Activated CD4-positive, alpha-beta T cell treated with anti-CD3 and anti-CD28 coated beads, Interleukin-2, amount 10 ng/mL, durations not matched to agents 7 days and 5 days (primary cell): ENCODE measurements at places on chromosomes 4 and X. TPM values are rescaled to one million over a fixed set of nuclear protein-coding genes. Genes with fewer than 3 reads are reported as not detected.

ELOVL6 gene
- total RNA-seq: 16.0 TPM

GRCh38 chr4:38930204-38930603, 62.6 kb downstream of the FAM114A1 start:
- no peaks in the 10 kb centered on the region for H3K36me3 ChIP-seq
- H3K4me3 ChIP-seq: no peak overlapping the region
- no peak for DNase-seq
- peaks cover 6% of the 10 kb centered on the region for H3K27me3 ChIP-seq

- no peak overlapping the region for H3K4me3 ChIP-seq
- peaks cover 22% of the 10 kb centered on the region for H3K4me1 ChIP-seq
- DNase-seq: no peak
- peaks cover 2% of the 10 kb centered on the region for H3K27me3 ChIP-seq
- peaks cover 2% of the 10 kb centered on the region for H3K36me3 ChIP-seq
These were observed 45.7 kb upstream of the CCDC160 start for GRCh38 chrX:134191281-134191680.

STATH gene
- not detected for total RNA-seq
